Inflammatory macrophage treated with lipopolysaccharide for 4 hours (primary cell): ENCODE measurements at places on chromosomes 11 and 22.

DNA sequence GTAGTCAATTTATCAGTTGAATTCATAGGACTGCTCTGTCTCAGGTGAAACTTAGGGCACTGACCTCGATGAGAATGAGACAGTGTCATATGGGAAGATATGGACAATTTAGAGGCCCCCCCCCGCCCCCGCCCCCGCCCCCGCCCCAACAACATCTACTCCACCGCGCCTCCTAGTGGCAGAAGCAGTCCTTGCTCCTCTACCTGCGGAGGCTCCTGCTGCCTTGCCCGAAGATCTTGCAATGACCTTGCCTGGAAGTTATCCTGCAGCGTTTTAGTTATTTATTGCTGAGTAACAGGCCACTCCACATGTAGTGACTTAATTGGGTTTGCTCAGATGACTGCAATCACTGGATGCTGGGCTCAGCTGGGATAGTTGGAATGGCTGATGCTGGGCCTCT is 15.2 kb downstream of the SERPINH1 start:
- DNase-seq = no peak

DNA sequence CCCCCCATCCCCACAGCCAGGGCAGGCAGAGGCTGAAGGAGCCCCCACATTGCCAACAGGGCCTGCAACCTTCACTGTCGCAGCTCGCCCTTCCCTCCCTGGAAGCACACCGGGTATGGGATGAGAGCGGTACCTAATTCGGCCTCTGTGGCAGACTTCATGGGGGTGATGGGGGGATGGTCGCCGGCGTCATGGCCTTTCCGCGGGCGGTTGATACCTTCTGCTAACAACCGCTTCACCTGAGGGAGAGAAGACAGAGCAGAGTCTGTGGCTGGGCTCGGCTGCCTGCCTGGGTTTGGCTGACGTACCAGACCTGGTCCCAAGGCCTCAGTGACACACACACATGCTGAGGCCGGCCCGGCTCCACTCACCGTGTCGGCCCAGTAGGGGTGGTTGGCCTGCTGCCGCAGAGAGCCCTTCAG is 11.2 kb upstream of the PPM1F start:
- no peak for DNase-seq

GRCh38 chr11:16097543-16097942 is 258.8 kb downstream of the SOX6 start:
- no peak for DNase-seq

DNA sequence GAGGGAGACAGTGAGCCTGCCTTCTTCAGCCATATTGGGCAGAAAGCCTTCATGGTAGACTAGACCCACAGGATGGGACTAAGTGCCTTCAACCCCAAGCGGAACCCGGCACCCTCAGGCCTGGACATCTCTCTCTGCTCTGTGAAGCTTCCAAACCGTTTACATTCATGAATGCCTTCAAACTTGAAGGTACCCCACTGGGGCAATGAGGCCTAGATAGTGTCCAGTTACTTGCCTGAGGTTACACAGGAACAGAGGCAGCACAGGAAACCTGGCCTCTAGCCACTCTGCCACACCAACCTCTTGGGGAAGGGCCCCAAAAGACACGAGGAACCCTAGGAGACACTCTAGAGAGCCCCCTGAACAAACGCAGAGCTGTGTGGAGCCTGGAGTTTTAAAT is 14.5 kb upstream of the CYP2R1 start:
- no peak for DNase-seq

DNA sequence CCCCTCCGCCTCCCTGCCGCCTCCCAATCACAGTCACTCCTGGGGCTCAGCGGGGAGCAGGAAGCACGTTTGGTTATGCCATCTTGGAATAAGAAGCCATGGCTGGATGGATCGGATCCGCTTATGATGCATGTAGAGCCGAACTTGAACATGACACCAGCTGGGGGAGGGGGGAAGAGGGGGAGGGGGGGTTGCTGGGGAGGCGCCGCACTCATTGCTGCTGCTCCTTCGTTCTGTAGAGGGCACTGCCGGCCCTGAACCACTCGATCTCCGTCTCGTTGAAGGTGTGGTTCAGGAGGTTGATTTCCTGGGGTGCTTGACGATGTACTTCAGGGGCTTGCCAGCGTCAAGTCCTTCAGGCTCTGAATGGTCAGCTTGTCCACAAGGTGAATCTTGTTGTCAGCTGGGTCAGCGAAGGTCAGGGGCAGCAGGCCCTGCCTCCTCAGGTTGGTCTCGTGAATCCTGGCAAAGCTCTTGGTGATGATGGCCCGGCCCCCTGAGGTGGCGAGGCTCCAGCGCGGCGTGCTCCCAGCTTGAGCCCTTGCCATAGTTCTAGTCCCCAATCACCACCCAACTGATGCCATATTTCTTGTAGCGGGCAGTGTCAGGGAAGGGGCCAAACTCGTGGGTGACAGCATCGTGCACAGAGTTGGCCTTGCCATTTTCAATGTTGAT is 476.9 kb upstream of the ISX start:
- DNase-seq = no peak

DNA sequence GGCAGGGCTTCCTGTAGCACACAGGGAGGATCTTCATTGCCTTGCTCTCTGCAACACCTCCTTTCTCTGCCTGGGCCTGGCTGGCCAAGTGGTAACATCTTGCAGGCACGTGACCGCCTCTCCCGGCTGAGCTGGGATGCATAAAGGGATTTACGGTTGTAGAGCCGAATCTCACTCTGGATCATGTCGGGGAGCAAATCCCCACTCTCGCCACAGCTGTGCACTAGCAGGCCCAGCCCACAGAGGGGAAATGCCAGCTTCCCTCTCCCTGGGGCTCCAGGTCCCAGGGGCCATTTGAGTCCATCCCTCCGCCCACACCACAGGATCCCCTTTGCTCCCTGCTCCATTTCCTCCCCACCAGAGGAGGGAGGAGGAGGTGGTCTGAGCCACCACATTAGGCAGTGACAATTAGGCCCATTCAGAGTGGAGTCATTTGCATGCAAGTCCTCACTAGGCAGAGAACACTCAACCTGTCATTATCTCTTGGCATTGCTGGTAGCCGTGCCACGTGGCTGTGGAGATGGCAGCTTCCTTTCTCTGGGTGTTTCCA is 196.7 kb downstream of the DSCAML1 start:
- no peak for DNase-seq

GRCh38 chr11:132590554-132590953 is 941.7 kb downstream of the OPCML start:
- no peak for DNase-seq

- DNase-seq = peak; percentile 16
These were observed 36.3 kb downstream of the MRE11 start for GRCh38 chr11:94457118-94458029.

DNA sequence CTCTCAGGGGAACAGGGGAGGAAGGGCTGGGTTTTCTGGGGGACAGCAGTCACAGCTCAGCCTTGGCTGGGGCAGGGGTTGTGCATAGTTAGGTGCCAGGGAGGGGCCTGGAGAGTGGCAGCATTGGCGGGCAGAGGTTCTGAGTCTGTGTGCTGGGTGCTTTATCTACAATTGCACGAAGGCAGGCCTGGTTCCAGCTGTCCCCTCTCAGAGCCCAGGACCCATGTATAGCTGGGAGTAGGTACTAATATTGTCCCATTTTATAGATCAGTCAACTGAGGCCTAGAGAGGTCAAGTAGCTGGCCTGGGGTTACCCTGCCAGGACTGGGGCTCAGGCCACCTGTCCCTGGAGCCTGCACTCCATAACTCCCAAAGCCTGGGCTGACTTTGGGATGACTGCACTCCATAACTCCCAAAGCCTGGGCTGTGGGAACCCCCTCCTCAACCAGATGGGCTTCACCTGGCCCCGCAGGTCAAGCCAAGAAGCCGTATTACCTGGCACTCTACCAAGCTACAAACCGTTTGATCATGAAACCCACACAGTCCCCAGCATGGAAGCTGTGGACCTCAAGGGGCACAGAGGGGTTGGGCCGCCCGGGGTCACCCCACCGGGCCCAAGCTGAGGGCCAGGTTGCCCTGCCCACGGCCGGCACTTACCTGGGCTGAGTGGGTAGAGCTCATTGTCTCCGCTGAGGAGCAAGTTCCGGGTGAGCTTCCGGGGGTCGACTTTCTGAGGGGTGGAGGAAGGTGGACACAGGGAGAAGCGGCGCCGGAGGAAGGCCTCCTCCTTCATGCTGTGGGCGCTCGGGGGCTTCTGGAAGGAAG is 36.5 kb downstream of the OSBPL5 start:
- no peak for DNase-seq

GRCh38 chr22:36454916-36455570 is 26.4 kb downstream of the TXN2 start:
- peak; percentile 41 for DNase-seq

- DNase-seq = peak; percentile 23
These were observed 9.4 kb downstream of the CBX6 start for GRCh38 chr22:38862375-38863329.

- DNase-seq = no peak
These were observed 26.8 kb upstream of the MGAT3 start for GRCh38 chr22:39429916-39430575.

DNA sequence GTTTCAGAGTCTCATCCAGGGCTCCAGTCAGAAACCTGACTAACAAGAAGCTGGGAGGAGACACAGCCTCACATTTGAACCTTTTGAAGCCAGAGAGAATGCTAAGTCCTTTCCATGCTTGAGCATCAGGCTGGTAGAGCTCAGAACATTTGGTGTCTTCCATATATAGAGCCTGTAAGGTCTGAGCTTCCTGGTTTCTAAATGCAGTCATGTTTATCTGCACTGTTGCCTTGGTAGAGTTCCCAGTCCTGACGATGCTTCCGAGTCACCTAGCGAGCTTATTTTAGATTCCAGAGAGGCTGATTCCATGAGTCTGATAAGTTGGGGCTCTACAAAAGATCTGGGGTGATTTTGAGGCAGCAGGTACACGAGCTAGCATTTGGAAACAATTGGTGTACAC is 68.4 kb upstream of the SORL1 start:
- DNase-seq = no peak

DNA sequence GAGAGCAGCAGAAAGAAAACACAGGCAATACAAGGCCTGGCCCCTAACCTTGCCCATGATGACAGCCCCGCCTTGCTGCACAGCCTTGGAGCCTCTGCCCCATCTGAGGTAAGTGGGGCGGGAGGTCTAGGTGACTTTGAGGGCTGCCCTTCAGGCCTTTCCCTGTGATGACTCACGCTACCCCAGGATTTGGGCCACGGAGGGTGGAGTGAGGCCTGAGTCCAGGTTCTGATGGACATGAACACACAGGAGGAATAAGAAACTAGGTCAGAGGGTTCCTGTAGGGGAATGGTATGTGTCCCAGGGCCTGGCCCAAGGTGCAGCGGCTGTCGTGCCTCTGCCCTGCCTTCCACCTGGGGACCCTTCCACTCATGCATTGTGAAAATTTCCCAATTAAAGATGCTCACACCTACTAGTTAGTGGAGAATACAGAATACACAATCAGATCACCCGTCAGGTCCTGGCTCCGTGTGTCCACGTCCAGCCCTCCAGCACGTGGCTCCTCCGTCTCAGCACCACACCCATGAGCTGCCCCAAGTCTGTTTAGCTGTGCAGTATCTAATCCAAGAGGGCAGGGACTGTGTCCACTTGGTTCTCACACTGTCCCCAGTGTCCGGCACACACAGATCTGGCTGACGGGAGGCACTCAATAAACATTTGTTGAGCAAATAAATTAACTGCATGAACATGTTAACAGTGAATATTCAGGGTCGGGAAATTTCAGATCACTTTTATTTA is 111.0 kb downstream of the CHST1 start:
- DNase-seq = no peak

GRCh38 chr11:62463121-62463542 is 44.3 kb downstream of the SCGB1A1 start:
- peak; percentile 11 for DNase-seq

GRCh38 chr11:75031771-75032549 is 43.2 kb downstream of the NEU3 start:
- peak; percentile 57 for DNase-seq
